CD4-positive, alpha-beta T cell treated with Interferon alpha-2 for 1 hour (primary cell): ENCODE measurements at places on chromosomes 1 and 21.

- DNase-seq = no peak
Observed at GRCh38 chr1:239186487-239186886, 199.9 kb upstream of the CHRM3 start.

DNA sequence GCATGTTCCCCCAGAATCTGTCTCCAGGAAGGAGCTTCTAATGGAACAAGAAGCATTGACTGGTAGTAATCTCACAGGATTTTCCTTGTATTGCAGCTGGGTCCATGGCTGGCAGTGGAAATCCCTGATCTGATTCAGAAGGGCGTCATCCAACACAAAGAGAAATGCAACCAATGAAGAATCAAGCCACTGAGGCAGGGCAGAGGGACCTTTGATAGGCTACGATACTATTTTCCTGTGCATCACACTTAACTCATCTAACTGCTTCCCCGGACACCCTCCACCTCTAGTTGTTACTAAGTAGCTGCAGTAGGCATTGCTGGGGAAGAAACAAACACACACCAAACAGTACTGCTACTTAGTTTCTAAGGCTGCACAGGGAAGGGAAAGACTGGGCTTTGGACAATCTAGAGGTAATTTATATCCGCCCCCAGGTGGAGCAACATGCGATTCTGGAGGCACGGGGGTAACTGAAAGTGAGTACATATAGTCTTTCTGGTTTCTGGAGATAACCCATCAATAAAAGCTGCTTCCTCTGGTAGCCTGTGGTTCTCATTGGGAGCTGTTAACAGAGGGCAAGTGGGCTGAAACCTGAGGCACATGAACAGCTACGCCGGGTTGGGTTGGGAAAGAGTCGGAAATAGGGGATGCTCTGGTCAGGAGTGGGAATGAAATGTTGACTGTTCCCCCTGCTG, 837 bp upstream of the USP21 start:
- DNase-seq = no peak

- DNase-seq = no peak
Observed at GRCh38 chr1:219265026-219265515, 91.4 kb downstream of the LYPLAL1 start.

- no peak for DNase-seq
Observed at GRCh38 chr1:19750101-19750881, 49.4 kb downstream of the TMCO4 start.

- no peak for DNase-seq
Observed at GRCh38 chr21:29920938-29921337, 18.9 kb downstream of the GRIK1 start.

GRCh38 chr1:114700036-114700600, 4.8 kb upstream of the AMPD1 start:
- DNase-seq = no peak

- DNase-seq = no peak
Observed at GRCh38 chr1:150579945-150580642, 684 bp upstream of the MCL1 start.

- DNase-seq = no peak
Observed at GRCh38 chr1:167861664-167862381, 52.1 kb downstream of the ADCY10 start.

DNA sequence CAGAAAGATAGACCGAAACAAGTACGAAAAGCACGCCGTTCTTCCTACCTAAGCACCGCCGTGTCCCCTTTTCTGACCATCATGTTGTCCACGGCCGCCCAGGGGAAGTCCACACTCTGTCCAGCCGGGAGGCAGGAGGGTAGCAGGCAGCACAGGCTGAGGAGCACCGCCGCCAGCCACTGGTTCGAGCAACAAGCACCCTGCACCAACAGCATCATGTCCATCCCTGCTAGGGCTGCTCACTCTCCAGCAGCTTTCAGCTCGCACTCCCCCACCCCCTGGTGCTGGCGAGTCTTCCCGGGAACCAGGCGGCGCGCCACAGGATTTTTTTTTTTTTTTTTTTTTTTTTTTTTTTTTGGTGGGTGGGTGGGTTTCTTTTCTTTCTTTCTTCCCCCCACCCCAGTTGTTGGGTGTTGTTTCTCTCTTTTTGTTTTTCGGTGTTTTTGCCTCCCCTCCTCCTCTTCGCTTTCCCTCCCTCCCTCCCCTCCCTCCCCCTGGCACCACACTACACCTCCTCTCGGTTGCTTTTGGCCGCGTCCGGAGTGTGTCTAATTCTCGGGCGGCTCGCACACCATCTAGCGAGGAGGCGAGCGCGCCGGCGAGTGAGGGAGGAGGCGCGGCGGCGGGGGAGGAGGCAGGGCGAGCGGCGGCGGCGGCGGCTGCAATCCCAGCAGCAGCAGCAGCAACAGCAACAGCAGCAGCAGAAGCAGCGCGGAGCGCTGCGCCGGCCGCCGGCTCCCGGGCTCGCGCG, at the start of gene NEGR1:
TSS of gene NEGR1 (minus strand) at position 269 of the 751 bp plus-strand sequence.
- peak; percentile 64 for DNase-seq

GRCh38 chr1:23904748-23905357, 8.3 kb downstream of the CNR2 start:
- DNase-seq = no peak

GRCh38 chr1:3172431-3173380, 103.7 kb downstream of the PRDM16 start:
- DNase-seq = no peak

GRCh38 chr1:219699870-219700269, 87.0 kb upstream of the ZC3H11B start:
- no peak for DNase-seq

GRCh38 chr1:230057681-230058565, 9.1 kb upstream of the GALNT2 start:
- DNase-seq = no peak
